ENCODE measurements at places on chromosomes 7 and 10. TPM values are rescaled to one million over a fixed set of nuclear protein-coding genes. Genes with fewer than 3 reads are reported as not detected.

The CC2D2B gene
- total RNA-seq: 0.29 TPM

GRCh38 chr10:113207924-113208323 is 257.9 kb downstream of the TCF7L2 start:
- DNase-seq: no peak

- no peak for DNase-seq
Measured at GRCh38 chr7:82623812-82624211, 180.2 kb upstream of the CACNA2D1 start.

DNA sequence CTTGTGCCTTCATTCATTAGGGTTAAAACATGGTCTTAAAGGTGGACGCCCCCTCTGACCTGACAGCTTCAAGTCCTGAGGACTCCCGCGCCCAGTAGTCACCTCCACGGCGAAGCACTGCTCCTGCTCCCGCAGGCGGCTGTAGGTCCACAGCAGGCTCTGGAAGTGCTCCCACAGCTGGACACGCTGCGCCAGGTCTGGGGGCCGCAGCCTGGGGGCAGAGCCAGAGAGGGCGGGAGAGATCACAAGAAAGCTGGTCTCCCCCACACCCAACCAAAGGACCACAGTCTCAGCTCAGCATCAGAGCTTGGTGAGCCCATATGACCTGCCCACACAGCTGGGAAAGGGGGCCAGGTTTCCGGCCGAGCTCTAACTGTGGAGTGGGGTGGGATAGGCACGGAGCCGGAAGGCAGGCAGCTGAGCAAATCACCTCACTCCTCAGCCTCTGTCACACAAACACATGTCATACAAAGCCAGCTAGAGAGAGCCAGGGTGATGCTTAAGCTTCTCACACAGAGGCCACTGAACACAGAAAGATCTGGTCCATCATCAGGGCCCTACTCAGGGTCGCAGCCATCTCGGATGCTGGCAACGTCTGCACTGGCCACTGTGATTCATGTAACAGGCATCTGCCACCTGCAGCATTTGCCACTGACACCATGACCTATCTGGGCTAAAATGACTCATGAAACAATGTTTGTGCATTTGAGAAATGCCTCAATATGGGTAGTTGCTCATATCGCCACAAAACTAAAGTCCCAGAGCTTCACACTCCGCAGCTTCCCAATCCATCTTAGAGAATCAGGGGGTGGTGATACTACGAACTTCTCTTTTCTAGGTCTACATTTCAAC is 12.6 kb downstream of the HPS1 start:
- DNase-seq: peak; percentile 13

- DNase-seq: no peak
Measured at GRCh38 chr7:155460926-155461613, 3.1 kb downstream of the EN2 start.

GRCh38 chr10:66780796-66781195 is 145.0 kb upstream of the LRRTM3 start:
- no peak for DNase-seq

DNA sequence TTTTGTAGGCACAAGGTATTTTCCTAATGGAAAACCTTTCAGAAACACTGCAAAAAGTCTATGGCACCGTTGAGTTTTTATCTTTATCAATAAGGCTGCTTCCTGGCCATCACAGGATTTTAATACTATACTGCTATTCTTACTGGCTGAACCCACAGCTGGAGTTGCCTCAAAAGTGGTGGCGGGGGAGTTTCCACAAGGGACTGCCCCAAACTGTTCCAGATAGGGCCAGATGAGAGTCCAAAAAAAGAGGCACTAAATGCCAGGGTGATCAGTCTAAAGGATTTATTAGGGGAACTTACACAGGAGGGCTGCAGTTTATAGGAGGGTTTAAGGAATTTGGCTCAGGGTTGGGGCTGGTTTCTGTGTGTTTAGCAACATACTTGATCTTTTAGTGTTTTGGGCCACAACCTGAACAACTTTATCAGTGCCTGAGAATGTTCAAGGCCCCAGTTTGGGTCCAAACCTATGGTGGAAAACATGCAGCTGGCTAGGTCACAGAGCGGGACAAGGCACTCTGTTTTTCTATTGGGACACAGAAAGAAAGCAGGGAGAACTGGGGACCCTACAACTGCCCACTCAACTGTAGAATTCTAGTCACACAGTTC is 41.4 kb downstream of the STAM start:
- no peak for DNase-seq

GRCh38 chr7:116953906-116954838 is 871 bp downstream of the ST7 start:
- peak; percentile 95 for DNase-seq

DNA sequence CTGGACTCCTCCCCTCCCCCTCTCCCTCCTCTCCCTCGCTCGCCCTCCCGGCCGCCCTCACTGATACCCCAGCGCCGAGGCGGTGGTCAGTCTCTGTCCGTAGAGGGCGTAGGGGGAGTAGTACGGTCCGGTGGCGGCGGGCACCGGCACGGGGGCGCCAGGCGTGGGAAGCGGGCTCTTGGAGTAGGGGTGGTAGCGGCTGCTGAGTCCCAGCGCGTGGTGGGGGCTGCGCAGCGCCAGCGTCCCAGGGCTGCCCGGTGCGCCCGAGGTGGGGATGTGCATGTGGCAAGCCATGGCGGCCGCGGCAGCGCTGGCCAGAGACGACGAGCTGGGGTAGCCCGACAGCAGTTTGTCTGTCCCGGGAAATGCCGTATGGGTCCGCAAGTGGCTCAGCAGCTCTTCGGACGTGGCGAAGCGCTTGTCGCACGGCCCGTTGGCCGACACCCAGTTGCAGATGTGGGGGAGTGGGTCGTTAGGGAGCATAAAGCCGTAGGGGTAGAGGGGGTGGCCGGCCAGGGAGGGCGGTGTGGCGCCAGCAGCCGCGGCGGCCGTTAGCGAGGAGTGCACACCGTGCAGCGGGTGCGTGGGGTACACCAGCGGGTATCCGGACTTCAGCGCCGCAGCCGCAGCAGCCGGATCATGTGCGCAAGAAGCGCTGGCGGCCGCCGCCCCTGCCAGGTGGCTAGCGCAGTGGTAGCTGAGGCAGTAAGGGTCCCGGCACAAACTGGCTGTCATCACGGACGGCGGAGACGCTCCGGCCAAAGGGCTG is 2.7 kb downstream of the ZNF503 start:
- no peak for DNase-seq

DNA sequence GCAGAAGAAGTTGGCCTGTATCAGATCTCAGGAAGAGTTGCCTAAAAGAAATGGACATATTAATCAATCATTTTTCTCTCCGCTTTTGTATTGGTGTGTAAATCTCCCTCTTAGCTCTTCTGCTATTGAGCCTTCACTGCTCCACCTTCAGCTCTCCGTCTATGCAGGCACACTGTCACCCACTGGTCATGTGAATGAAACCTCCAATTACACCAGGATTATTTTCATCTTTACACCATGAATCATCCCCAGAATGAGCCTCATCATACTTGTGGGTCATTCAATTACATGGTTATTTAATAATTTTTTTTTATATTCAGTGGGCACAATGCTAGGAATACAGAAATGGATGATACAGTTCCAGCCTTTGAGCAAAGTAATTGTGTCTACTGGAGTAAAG is 92.6 kb downstream of the LRRC4 start:
- DNase-seq: peak; percentile 87

DNA sequence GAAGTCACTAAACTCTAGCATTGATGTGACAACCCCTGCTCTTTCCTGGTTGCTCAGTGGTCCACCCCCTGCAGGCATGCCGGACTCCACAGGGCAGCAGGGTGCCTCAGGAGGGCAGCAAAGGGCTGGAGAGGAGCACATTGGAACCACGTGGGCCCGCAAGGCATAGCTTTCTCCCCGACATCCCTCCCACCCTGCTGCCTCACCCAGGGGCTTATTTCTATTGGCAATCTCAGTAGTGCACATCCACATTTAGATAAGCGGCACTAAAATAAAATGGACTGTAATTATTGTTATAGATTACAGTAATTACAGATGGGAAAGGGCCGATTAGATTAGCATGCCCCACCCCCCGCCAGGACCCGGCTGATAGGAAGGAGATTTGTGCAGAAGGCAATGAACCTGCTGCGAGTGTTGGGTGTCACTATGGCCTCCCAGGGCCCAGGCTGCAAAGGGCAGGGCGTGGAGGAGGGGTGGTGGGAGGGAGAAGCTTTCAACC is 580.1 kb downstream of the GRID1 start:
- DNase-seq: no peak

DNA sequence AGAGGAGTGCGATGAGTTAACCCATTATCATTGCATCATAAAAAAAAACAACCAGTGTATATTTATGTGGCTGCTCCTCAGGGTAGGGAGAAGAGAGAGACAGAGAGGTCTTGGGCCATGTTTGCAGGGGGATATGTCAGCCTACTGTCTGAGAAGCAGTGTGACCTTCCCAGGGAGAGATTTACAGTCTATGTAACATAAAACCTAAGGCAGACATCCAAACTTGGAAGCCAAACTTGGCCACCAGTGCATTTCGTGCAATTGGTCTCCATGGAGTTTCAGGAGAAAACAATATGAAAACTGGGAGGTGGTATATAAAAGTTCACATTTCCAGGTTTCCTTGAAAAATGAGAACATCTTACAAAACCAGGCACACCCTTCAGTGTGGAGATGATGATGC is 85.9 kb upstream of the CXCL12 start:
- no peak for DNase-seq

The LRRC17 gene
- total RNA-seq: 88.4 TPM

Measured in Daoy (cell line).